ENCODE measurements at places on chromosomes 5 and 9. TPM values are rescaled to one million over a fixed set of nuclear protein-coding genes. Genes with fewer than 3 reads are reported as not detected.

The GRIN1 gene
- not detected for total RNA-seq

The TNFSF15 gene
- not detected for total RNA-seq

The PSAT1 gene
- total RNA-seq = 262 TPM

The SEMA6A gene
- 2.9 TPM for total RNA-seq

The LHX3 gene
- not detected for total RNA-seq

The PTGR1 gene
- 15.8 TPM for total RNA-seq

The LCP2 gene
- total RNA-seq = not detected

- no peak for DNase-seq
These were observed 35.8 kb downstream of the C7 start for GRCh38 chr5:40945111-40945510.

DNA sequence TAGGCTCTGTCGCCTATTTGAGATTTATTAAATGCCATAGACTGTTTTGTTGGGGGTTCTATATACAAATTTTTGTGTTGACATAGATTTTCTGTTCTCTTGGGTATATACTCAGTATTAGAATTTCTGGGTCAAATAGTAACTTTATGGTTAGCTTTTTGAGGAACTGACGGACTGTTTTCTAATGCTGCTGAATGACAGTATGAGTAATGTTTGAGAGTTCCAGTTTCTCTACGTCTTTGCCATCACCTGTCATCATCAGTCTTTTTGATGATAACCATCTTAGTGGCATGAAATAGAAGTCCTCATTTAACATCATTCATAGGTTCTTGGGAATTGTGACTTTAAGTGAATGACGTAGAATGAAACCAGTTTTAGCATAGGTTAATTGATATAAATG is 60.1 kb downstream of the CCDC171 start:
- no peak for DNase-seq

- DNase-seq = peak; percentile 51
These were observed 402.9 kb downstream of the CYLC2 start for GRCh38 chr9:103397868-103398600.

DNA sequence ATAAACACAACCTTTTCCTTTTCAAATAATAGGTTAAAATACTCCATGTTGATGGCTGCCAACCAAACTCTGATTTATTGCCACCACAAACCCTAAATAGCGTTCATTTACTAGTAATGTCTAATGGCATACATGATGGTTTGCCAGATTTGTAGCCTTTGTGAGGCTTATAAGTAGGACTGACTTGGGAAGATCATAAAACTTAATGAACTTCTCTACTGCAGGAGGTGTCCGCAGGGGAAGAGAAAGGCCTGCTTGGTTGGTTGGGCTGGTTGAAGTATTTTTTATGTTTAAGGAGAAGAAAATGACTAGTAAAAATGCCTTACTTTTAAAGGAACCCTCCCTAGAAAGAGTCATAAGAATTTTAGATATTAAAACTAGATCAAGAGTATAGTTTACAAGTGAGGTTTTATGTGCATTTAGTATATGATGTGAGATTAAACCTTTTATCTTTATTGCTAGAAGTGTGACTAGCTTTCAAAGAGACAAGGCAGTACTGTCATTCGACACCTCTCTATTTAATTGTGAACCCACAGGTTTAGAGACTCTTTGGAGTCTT is 5.0 kb downstream of the PBX3 start:
- DNase-seq = no peak

GRCh38 chr5:137622850-137623249 is 113.0 kb downstream of the KLHL3 start:
- DNase-seq = peak; percentile 64

DNA sequence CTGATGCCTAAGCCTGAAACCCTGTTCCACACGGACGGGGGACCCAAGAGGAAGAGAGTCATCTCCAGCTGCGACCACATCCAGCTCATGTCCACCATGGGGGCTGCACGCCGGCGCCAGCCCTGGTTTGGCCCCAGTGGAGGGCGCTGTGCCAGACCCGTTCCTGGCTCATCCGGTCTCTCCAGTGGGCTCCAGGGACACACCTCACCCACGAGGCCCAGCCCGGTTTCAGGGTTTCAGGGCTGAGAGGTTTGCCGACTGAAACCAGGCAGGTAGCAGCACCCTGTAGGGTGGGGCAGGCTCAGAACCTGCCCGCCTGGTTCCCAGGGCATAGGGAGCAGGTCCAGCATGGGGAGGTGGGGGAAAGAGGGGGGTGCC is 71.4 kb upstream of the STXBP1 start:
- no peak for DNase-seq

- DNase-seq = no peak
These were observed 23.2 kb upstream of the STXBP1 start for GRCh38 chr9:127588740-127589506.

GRCh38 chr5:151267491-151268260 is 14.7 kb downstream of the GM2A start:
- no peak for DNase-seq

Data from HepG2 (cell line).